Stimulated activated CD4-positive, alpha-beta T cell treated with anti-CD3 and anti-CD28 coated beads, TNF-alpha, amount 100 ng/mL, for 4 hours (primary cell): ENCODE measurements at places on chromosomes 12 and 14.

GRCh38 chr12:60752589-60752988, 1156.8 kb downstream of the SLC16A7 start:
- DNase-seq: no peak

DNA sequence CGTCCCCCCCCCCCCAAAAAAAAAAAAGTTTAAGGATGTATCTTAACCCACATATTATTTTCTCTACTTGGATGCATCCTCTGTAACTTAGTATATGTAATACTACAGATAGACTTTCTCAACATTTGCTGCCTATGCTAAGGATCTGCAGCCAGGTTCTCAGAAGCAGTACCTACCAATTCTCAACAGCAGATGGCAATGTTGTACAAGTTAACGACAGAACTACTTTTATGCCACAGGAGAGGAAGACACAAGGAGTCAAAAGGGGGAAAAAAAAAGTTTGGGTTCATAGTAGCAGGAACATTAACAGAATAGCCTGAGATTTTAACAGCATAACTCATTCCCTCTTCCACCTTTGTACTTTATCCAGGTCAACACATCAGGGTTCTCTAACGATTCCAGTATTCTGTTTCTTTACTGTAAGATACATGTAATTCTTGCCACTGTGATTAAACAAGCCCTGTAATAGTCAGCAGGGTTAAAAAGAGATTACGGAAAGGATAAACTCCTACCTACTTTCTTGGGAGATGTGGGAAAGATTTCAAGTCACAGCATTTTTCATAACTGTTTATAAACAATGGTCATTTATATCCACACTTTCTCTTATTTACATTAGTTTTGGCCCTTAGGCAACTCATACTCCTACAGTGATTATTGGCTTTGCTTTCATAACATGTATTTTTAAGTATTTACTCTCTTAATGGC, 5.7 kb upstream of the NEK9 start:
- no peak for DNase-seq

GRCh38 chr12:34404377-34405285, 382.3 kb downstream of the ALG10 start:
- DNase-seq: no peak

DNA sequence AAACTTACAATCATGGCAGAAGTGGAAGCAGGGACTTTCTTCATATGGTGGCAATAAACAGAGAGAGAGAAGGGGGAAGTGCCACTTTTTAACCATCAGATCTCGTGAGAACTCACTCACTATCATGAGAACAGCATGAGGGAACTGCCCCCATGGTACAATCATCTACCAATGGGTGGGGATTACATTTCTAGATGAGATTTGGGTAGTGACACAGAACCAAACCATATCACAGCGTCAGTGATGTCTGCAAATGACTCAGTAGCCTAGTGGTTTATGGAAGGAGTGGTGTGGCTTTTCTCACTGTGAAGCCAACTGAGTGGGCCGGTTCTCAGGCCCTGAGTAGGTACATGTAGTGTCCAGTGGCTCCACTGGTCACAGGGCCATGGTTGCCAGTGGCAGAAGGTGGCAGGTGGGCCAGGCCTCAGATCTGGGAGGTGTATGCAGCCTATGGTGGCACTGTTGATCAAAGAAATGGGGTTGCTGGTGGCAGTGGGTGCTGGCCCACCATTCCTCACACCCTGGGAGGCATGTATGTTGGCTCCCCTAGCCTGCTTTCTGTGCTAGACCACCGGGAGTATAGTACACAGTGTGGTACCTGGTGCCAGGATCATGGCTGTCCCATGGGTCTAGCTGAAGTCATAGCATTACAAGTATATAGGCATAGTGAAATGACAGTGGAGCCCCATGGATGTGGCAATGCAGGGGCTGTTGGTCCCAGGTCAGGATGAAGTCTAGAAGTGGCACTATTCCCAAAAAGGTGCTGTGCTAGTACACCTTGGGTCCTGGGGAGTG, 191.9 kb downstream of the NUBPL start:
- DNase-seq: no peak

GRCh38 chr14:76080471-76080870, 71.3 kb upstream of the GPATCH2L start:
- no peak for DNase-seq

- DNase-seq: no peak
Measured at GRCh38 chr14:32443890-32444661, 115.0 kb downstream of the AKAP6 start.

DNA sequence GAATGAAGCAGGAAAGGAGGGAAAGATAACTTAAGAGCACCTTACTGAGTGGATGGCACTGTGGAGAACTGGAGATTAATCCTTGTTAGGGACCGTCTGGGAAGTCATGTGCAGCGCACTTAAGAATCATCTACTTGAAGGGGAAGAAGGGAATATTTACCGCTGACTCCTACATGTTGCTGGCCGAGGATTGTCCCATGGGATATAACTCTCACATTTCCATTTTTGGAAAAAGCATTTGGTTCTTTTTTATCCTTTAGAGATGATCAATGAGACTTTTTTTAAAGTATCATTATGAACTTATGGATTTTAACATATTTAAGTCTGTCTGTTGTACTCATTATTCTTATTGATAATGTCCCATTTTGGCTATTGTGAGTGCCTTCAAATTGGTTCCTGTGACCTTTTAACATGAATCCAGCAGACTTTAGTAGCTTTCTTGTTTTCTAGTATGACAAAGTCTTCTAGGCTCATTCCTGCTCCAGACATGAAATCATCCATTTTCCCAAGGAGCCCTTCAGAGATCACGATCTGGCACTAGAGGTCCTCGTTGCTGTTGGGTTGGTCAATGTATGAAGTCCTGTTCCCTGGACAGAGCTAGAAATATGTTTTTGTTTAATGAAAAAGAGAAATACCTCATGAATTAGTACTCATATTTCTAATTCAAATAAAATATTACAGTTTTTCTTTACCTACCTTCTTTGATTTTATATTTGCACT, 20.2 kb upstream of the FAM234B start:
- DNase-seq: no peak

DNA sequence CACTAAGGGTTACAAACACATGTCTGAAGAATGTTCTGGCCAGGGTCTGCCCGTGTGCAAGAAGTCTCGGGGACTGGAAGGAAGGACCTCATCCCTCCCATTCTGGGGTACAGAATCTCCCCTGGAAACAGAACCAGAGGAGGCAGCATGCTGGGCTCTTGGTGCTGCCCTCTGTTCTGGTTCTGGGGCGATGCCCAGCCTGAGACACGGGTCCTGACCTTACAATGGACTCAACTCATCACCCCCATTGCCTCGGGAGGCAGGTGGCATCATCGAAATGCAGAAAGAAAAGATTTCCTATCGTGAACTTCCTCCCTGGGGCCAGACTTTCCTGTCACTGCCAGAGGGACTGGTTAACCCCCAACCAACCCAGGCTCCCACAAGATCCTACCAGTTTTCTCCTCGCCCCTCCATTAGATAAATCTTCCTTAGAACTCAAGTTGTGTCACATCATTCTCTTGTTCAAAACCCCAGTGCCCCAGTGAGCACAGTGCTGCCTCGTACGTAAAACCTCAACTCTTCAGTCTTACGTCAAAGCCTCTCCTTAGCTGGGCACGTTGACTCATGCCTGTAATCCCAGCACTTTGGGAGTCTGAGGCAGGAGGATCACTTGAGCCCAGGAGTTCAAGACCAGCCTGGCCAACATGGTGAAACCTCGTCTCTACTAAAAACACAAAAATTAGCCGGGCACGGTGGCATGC, 52.1 kb downstream of the PSMA6 start:
- no peak for DNase-seq

GRCh38 chr14:59595071-59595470, 18.5 kb upstream of the CCDC175 start:
- no peak for DNase-seq

DNA sequence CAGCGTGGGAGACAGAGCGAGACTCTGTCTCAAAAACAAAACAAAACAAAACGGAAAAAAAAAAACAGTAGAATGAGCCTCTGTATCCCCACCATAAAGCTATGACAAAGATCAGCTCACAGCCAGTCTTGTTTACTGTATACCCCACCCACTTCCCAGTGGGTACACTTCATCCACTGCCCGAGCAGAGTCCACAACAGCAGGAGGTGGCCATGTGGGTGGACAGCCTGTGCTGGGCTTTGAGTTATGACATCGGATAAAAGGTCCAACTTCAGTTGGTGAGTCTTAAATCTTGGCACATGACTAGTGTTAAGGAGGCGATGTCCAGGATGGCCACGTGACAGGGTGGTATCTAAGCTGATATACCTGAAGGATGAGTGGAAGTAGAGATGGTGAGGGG, 34.8 kb upstream of the MAPKAPK5 start:
- DNase-seq: no peak

- no peak for DNase-seq
Measured at GRCh38 chr12:28349196-28349595, 158.9 kb downstream of the CCDC91 start.

- no peak for DNase-seq
Measured at GRCh38 chr14:98593361-98593761, 678.6 kb downstream of the BCL11B start.

- DNase-seq: no peak
Measured at GRCh38 chr12:2003676-2004112, 563 bp downstream of the DCP1B start.

GRCh38 chr14:50957296-50957695, 13.0 kb upstream of the PYGL start:
- DNase-seq: no peak

GRCh38 chr12:52267266-52267665, 7.2 kb upstream of the KRT86 start:
- no peak for DNase-seq

DNA sequence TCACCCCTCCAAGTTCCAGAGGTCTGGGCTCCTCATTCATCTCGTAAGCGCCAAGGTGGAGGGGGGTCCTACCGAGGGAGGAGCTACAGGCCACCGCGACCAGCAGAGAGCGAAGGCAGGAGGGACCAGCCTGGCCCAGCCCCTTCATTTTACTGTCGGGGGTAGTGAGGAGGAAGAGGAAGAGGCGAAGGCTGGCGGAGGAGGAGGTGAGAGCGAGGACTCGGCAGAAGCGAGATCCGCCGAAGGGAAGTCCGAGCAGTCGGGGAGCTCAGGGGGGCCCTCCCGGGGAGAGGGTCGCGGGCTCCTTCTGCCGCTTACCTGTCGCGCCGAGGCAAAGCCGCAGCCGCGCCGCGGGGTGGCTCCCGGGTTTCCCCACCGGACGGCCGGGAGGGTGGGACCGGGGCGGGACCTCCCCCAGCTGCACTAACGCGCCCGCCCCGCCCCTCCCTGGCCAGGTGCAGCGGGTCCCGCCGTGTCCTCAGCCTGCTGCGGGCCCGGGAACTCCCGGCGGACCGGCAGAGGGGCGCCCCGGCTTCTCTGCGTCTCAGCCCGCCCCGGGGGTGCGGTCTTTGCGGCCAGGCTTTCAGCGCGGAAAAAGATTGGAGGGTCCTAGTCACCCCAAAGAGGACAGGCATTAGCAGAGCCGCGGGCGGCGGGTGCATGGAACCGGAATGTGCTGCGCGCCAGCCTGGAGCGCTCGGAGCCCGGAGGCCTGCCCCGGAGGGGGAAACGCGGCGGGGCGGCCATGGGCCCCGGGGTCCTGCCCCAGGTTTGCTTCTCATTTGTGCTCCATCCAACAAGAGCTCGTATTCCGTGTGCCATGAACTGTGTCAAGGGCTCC, at the start of gene GALNT6:
Gene GALNT6 (minus strand): TSS at position 124 of the 841 bp plus-strand sequence. CDS start 11,625 bp downstream, outside the sequence.
- peak; percentile 54 for DNase-seq

DNA sequence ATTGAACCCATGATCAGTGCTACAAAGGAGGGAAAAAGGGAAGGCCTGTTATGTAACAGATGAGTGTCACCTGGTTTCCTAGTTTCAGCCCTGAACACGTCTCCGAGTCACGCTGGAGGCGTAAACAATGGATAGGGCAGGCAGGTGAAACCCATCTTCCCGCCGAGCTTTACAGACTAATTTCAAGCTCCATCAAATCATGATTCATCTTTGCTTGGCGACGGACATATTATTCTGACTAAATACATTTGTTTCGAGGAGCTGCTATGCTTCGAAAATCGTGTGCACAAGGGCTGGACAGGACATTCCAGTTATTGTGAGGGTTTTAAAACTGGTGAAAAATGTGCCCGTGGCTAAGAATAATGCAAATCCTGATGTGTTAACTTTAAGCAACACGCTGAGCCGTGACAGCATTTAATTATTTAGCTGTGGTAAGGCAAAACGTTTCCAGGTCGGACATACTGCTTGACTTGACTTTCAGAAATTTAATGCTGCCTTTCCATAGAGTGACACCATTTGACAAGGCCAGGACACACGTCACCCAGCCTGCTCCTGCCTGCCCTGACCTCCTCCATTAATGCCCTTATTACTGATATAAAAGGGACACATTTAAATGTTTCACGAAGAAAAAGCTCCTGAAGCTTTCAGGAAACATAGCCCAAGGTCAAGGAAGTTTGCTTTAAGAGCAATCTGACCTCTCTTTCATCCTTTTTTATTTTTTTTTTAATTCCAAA, 1203.5 kb upstream of the TMEM132C start:
- DNase-seq: no peak

GRCh38 chr14:50249136-50249775, 17.9 kb upstream of the SOS2 start:
- DNase-seq: no peak
